ENCODE measurements at places on chromosomes 7 and 10.

DNA sequence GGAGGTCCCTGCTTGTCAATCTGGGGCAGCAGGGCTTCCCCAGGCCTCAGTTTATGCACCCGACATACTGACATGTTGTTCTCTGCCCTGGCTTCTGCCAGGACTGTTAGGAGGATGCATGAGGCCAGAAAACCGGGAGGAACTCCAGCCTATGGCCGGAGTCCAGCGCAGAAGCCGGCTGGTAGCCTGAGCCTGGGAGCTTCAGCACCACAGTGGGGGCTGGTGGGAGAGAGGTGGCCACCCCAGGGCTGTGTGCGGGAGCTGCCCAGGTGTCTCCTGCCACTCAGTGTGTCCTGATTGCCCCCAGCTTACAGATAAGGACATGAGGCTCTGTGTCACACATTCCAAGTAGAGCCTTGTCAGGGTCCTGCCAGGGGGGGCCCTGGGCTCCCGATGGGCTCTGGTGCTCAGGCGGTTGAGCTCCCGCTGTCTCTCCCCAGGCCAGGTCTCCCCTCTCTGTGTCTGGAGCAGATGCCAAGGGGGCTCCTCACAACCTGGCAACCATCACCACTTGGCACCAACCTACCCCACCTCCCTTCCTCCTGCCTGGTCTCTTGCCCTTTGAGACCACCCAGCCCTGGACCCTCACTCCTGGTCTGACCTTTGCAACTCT, 32.3 kb downstream of the PPIF start:
- no peak for DNase-seq

DNA sequence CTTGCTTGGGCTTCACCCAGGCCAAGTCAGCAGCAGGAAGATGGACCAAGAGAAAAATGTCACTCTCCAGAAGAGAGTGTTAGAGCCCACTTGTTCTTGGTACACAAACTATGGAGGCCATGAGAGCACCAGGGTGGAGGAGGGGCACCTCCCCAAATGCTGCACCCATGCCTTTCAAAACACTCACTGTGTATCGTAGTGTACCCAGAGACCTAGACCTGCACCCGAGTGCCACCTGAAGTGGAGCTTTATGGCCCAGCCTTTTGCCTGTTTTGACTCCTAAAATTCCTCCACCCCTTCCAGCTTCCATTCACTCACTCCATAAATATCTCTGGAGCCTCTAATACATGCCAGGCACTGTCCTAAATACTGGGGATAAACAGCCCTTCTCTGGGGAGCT, 5.0 kb downstream of the SFTPD start:
- no peak for DNase-seq

GRCh38 chr10:88163572-88163971, 300.1 kb downstream of the PTEN start:
- DNase-seq = no peak

- DNase-seq = no peak
These were observed 46.4 kb downstream of the TCF7L2 start for GRCh38 chr10:112996462-112996861.

DNA sequence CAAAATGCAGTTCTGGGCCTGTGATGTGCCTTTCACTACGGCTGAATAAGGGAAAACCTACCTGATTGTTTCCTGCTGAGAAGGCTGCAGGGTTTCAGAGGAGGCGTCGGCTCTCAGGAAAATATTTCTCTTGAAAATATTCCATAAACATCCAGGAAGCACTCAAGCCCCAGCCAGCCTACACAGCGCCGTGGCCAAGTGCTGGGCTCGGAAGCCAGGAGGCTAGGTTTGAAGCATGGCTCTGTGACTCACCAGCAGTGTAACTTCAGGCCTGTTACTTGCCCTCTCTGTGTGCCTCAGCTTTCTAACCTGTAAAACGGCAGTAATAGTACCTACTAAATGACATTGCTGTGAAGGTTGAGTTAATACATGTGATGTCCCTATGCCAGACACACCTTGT, 399.1 kb downstream of the GATA3 start:
- DNase-seq = no peak

DNA sequence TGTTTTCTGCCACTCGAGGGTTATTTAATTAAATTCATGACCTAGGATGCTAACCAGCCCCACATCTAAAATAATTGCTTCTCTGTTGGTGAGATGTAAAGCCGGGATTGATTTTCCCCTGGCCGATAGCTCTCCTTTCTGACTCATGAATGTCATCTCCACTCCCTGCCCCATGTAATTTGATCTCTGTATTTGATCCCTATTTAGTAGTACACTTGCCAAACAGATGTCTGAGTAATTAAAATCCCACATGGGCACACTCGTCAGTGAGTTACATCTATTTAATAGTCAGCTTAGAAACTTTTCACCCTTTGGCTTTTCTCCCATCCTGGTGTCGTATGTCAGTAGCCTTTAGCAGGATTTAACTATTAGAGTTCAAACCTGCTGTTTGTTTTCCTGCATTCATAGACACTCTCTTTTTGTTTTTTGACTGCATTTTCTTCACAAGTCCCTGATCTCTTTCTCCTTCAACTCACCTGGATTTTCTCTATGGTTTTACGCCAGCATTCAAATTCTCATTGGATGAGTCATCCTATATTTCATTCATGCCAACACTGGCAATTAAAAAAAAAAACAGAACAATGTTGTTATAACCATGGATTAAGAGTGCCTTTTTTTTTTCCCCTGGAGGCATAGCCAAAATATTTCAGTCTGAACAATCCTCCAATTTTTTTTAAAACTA, 82.7 kb downstream of the SPAG6 start:
- no peak for DNase-seq

GRCh38 chr10:112222799-112223198, 39.2 kb upstream of the GPAM start:
- no peak for DNase-seq

DNA sequence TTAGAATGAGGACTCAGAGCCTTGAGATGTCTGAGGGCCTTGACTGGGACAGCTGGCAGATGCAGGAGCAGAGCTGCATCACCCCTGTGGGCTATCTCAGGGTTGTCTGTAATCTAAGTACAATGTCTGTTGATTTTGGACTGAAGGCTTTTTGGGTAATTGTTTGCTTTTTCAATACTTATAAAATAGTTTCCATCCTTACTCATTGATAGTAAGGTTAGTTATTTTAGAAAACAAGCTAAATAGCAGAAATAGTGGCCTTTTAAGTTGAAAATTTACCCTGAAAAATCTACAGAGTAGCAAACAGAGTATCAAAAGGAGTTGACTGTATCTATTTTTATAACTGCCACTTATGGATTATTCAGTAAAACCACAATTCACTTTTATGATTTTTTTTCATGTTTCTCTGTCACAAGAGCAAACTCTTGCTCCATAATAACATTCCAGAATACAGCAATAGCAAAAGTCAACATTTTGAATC, 179.7 kb downstream of the CFTR start:
- no peak for DNase-seq

- no peak for DNase-seq
These were observed 2.5 kb downstream of the LFNG start for GRCh38 chr7:2521952-2522591.

DNA sequence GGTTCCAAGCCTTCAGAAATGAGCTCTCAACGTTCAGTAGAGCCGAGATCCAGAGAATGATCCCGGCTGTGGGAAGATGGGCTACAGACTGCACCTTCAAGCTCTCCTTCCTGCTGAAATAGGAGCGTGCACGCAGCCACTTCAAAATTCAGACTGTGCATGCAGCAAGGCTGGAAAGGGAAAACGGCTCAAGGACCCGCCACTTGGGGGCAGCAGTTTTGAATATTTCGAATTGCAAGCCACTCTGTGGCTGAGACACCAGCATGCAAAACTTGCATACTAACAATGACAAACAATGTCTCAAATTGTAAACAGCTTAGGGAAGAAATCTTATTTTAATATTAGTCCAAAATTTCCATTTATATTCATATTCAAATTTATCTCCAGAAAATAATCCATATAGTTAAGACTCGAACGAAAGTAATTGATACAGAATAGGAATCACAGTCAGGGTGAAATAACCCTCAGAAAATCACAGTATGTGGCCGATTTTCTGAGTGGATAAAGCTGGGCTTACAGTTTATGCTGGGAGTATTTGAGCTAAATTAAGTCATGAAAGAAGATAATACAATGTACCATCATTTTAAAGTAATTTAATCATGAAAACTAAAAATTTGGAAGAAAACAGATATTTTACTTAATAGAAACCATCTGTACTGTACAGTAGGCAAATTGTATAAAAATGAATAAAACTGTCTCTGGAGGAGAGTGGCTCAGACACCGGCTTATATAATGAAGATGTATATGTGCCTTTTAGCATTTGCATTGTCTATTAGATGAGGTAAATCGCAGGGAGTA, 137.9 kb upstream of the MKI67 start:
- DNase-seq = peak; percentile 38

DNA sequence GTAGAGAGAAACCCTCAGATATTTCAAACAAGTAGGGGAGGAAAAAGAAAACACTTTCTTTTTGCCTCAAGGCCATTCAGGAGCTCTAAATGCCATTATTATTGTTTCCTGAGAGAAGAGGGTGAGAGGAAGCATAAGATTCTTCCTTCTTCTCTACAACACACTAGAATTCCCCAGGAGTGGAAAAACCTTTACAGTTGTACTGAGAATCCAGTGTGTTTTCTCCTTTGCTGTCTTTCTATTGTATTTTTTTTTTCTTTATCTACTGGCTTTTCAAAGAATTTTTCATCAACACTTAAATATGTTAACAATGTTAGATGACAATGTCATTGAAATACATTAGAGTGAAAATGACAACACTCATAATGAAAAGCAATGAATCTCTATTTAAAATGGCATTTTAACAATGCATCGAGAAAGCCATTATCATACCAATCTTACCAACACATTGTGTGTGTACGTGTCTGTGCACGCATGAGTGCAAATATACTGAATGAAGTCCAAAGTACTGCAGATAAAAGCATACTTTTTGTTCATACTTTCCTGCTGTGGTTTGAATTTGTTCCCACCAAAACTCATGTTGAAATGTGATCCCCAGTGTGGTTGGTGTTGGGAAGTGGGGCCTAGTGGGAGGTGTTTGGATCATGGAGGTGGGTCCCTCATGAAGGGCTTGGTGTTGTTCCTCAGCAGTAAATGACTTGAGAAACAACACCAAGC, 24.2 kb upstream of the MACC1 start:
- no peak for DNase-seq

DNA sequence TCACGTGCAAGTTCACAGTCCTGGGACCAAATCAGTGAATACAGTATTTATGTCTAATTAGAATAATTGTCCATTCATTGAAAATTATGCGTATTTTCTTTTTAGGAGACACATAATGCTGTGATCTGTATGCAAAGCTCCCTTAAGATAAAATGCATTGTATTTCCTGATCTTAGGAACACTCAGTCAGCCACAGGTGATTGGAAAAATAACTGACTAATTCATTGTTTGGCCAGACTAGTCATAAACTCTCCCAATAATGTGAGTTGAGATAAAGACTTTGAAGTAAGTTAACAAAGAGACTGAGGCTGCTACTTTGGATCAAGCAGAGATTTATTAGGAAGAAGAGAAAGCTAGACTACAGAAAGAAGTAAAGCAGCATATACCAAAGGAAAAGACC, 182.2 kb downstream of the GNAI1 start:
- DNase-seq = no peak

DNA sequence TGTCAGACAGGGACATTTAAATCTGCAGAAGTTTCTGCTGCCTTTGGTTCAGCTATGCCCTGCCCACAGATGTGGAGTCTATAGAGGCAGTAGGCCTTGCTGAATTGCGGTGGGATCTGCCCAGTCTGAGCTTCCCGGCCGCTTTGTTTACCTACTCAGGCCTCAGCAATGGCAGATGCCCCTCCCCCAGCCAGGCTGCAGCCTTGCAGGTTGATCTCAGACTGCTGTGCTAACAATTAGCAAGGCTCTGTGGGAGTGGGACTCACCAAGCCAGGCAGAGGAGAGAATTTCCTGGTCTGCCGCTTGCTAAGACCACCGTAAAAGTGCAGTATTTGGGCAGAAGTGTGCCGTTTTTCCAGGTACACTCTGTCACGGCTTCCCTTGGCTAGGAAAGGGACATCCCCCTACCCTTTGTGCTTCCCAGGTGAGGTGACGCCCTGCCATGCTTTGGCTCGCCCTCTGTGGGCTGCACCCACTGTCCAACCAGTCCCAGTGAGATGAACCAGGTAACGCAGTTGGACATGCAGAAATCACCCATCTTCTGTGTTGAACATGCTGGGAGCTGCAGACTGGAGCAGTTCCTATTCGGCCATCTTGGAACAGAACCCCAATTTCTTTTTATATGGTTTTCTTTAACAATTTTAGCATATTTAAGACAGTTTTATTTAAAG, 28.4 kb upstream of the VWDE start:
- no peak for DNase-seq

- DNase-seq = no peak
These were observed 33.4 kb upstream of the C1GALT1 start for GRCh38 chr7:7148798-7149481.

DNA sequence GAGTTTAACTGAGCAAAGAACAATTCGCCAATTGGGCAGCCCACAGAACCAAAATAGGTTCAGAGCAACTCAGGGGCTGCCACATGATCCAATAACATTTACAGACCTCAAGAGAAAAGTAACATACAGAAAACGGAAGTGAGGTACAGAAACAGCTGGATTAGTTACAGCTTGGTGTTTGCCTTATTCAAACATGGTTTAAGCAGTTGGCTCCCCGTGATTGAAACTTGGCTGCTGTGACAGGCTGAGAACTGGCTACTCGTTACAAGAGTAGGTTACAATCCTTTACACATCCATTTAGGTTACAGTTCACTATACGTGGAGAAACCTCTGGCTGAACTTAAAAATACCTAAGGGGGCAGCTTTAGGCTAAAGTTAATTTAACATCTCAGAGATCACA, 673.1 kb upstream of the PHF14 start:
- no peak for DNase-seq

- DNase-seq = peak; percentile 54
These were observed 2.4 kb upstream of the MYO1G start for GRCh38 chr7:44981035-44981706.

DNA sequence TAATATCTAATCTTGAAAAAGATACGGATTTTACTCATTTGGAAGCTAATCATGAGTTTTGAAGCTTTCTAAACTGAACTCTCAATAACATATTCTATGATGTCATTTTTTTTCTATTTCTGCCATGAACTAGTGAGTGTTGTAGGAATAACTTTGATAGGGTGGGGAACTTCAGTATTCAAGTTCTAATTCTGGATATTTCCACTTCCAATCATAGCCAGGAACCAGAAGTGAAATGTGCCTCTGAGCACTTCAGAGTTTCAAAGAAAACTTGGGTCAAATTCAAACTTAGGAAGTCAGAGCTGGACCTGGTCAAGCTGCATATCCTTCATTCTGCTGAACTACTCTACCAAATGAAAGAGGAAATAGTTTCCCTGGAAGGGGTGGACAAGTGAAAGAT, 847 bp downstream of the AGMO start:
- no peak for DNase-seq

- no peak for DNase-seq
These were observed 115.4 kb downstream of the RPS24 start for GRCh38 chr10:78148961-78149612.

DNA sequence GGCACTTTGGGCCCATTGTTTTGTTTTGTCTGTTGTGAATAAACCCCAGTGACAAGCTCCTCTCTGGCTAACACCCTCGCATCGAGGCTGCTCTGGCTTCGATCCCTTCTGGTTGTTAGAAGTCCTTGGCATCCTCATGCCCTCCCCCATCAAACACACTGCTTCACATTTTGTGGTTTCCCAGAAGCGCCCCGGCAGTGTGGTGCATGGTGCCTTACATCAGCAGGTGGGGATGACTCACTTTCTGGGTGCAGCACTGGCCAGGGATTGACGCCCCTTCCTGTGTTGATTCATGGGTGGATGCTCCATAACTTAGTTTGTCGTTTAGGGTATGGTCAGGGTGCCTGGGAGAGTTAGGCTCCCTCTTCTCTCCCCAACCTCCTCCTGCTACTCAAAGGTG, 51.4 kb downstream of the PLPP4 start:
- no peak for DNase-seq

- no peak for DNase-seq
These were observed 166.3 kb downstream of the ZNF438 start for GRCh38 chr10:30865141-30865926.
